ENCODE measurements at places on chromosomes 13 and 19. TPM values are rescaled to one million over a fixed set of nuclear protein-coding genes. Genes with fewer than 3 reads are reported as not detected.

GRCh38 chr19:16814526-16815100 is 14.6 kb upstream of the SIN3B start:
- H3K36me3 ChIP-seq = no peaks in the 10 kb centered on the region
- H3K4me3 ChIP-seq = no peak overlapping the region
- H3K4me1 ChIP-seq = no peaks in the 10 kb centered on the region

GRCh38 chr19:47209319-47210179 is 21.4 kb downstream of the BBC3 start:
- H3K27ac ChIP-seq = no peak overlapping the region
- H3K4me3 ChIP-seq = no peak overlapping the region
- DNase-seq = no peak
- H3K4me1 ChIP-seq = 0 out of 2 replicates have a peak, but pooled peaks cover 2% of the 10 kb centered on the region
- no peaks in the 10 kb centered on the region for H3K27me3 ChIP-seq
- H3K36me3 ChIP-seq = peaks cover 30% of the 10 kb centered on the region

DNA sequence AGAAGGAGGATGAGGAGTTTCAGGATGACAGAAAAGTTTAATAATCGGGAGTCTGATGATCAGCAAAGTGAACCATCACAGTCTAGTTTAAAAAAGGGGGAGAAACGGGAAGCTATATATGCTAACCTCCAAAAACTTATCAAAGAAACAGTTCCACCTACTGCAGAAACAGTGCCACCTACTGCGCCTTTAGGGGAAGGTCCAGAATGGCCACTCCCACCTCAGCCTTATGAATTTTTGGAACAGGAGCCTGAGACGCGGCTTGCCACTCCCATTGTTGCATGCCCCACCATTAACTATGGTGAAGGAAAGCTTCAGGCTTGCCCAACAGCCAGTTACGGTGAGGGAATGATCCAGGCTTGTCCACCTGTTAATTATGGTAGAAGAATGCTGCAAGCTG is 929.0 kb downstream of the SLITRK6 start:
- H3K36me3 ChIP-seq = no peaks in the 10 kb centered on the region
- H3K27me3 ChIP-seq = no peaks in the 10 kb centered on the region
- H3K4me1 ChIP-seq = no peaks in the 10 kb centered on the region
- DNase-seq = no peak

DNA sequence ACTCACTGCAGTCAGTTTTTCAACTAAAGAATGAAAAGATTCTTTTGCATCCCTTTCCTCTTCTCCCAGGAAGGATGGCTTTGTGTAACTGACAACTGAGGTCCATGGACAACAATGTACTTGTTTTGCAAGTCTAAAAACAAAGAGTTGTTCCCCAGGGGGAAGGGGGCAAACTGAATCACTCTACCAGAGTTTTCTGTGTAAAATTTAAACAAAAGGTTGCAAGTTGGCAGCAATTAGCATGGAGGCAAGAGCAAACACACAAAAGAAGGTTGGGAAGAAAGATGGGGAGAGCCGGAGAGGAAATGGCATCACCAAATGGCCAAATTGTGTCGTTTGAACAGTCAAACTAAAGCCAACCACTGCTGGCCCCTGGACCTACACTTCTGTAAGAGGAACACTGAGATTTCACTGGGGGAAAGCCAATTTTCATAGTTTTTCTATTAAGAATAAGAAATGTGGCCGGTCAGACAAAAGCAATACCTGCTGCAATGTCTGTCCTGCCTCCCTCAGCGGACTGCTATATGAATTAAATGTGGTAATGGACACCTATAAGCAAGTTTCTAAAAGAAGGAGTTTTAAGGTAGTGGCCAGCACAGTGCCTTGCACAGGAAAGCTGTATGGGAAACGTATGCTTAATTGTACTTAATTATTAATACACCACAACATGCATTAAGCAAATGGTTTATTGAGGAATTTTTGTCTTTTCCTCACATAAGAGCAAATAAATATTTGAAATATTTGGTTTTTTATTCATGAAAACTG is 16.1 kb upstream of the SACS start:
- H3K4me3 ChIP-seq = no peak overlapping the region
- H3K36me3 ChIP-seq = no peaks in the 10 kb centered on the region
- H3K4me1 ChIP-seq = no peaks in the 10 kb centered on the region
- H3K27ac ChIP-seq = no peak overlapping the region
- no peaks in the 10 kb centered on the region for H3K27me3 ChIP-seq
- DNase-seq = no peak

The MLNR gene
- not detected for total RNA-seq
